ENCODE measurements at places on chromosomes 12 and 14.

DNA sequence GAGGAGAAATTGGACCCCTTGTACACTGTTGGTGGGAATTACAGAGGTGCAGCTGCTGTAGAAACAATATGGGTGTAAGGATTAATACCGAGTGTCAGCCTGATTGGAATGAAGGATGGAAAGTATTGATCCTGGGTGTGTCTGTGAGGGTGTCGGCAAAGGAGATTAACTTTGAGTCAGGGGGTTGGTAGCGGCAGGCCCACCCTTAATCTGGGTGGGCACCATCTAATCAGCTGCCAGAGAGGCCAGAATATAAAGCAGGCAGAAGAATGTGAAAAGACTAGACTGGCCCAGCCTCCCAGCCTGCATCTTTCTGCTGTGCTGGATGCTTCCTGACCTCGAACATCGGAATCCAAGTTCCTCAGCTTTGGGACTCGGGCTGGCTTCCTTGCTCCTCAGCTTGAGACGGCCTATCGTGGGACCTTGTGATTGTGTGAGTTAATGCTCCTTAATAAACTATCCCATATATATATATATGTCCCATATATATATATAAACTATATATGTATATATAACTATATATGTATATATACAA, 38.4 kb upstream of the PPP2R5C start:
- no peak for DNase-seq

- DNase-seq: no peak
Observed at GRCh38 chr12:39755478-39755877, 135.9 kb upstream of the ABCD2 start.

DNA sequence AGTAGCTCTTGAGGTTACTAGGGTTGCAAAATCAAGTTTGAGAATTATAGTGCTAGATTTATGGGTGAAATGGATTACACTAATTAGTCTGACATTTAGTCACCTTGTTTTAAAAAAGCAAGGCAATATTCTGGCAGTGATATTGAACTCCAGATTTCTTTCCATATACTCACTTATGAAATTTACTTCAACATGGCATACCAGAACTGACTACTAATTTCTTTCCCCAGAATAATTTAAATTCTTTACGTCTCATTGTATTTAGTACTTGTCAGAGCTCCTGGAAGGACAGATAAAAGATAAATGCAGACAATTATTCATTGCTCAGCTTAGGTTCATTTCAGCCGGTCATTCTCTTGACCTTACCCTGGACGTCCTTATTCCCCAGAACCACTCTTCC, 24.3 kb downstream of the EMP1 start:
- DNase-seq: no peak

- no peak for DNase-seq
Observed at GRCh38 chr12:20194171-20194570, 174.2 kb upstream of the PDE3A start.

DNA sequence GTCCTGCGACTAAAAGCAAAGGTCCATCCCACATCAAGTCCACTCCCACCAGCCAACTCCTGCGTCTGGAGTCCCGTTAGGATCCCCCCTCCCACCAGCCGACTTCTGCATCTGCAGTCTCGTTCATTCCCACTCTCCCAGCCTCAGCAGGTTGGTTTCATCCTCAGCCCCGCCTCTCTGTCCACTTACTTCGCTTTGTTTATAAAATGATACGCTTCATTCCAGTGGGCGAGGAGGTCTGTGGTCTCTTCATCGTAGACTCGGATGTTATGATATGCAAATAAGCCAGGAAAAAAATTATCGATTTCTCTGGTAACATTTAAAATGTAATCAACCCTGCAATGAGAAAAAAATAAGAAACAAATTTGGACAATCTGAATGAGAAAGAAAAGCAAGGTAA, 56.8 kb downstream of the SSH1 start:
- DNase-seq: no peak

DNA sequence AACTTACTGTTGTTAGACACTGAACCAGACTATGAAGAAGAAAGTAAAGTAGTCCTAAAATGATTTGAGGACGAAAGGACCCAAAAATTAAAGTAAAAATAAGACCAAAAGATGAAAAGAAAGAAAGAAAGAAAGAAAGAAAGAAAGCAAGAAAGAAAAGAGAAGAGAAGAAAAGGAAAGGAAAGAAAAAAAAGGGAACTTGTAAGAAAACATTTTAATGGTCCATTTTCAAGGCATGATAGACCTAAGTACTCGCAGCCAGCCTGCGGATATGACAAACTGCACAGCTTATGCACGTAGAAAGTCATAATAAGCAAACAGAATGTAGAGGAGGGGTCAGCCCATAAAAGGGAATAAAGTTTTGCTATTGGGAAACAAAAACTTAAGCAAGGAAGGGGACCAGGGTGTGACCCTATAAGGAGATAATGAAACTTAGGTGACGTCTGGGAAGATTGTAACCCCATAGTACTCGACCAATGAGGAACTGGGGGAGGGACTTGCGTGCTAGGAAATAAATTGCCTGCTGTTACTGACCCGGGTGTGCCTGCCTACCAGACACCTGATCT, 59.7 kb downstream of the APOBEC1 start:
- DNase-seq: no peak

- no peak for DNase-seq
Observed at GRCh38 chr14:92143962-92144361, 22.2 kb downstream of the CPSF2 start.

GRCh38 chr12:53820514-53821306, 68.9 kb upstream of the CISTR start:
- DNase-seq: no peak

GRCh38 chr14:81412779-81413178, 12.7 kb upstream of the STON2 start:
- no peak for DNase-seq

DNA sequence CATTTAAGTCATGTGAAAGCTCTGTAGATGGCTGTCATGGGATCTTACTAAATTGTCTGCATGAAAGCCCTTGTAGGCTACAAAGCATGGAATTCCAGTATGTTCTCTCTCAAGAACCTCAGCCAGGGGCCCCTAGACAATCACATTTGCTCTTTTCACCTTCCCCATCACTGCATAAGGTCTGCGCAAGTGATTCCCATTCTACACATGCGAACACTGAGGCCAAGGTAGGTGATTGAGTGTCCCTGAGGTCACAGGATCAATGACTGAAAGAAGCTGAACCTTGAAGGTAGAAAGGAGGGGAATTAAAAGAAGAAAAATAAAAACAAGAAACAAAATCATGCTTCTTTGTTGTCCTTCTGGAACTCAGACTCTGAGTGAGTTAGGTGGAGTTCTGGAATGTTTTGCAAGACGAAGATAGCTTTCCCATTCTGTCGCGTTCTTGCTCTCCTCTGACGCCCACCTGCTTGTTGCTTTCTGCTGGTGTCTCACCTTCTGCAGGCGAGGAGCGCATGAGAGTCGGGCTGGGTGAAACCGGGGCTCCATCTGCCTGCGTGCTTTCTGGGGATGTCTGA, 79.9 kb downstream of the SPRING1 start:
- no peak for DNase-seq

- DNase-seq: no peak
Observed at GRCh38 chr12:55698241-55698955, 9.3 kb downstream of the ITGA7 start.

DNA sequence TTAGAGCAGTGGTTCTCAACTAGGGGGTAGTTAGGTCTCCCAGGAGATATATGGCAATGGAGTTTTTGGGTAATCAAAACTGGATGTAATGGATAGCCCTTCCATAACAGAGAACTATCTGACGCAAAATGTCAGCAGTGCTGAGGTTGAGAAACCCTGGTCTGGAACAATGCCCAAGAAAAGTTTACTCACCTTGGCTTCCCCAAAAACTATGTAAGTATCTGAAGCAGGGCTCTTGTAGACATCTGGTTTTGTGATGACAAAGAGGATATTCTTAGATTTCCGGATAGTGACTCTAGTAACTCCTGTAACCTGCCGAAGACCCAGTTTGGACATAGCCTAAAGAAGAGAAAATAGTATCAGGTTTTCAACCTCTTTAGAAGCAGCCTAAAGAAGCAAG, 11.8 kb downstream of the NACA start:
- no peak for DNase-seq

DNA sequence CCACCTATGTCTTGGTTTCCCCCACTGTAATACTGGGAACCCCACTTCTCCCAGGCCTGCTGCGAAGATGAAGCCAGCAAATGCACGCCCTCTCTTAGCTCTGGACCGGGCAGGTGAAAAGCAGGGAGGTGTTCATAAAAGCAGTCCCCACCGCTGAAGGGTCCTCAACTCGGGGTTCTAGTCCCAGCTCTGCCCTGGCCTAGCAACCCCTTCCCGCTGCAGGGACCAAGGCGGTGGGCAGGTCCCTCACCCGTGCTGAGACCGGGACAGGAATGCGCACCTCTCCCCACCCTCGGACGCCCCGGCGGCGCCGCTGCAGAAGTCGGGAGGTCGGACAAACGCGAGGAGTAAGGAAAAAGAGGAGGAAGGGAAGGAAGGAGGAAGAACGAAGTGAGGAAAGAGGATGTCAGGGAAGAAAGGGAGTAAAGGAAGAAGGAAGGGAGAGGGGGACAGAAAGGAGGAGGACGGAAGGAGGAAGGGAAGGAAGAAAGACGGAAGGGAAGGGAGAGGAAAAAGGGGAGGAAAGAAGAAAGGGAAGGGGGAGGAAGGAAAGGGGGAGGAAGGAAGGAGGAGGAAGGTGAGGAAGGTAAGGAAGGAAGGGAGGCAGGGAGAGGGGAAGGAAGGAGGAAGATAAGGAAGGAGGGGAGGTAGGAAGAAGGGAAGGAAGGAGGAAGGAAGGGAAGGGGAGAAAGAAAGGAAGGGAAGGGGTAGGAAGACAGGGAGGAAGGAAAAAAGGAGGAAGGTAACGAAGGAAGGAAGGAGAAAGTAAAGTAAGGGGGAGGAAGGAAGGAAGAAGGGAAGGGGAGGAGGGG, 701 bp downstream of the SPRING1 start:
- DNase-seq: no peak

- no peak for DNase-seq
Observed at GRCh38 chr12:128178565-128178964, 88.4 kb upstream of the TMEM132C start.

GRCh38 chr12:89309440-89309802, 42.9 kb downstream of the DUSP6 start:
- DNase-seq: no peak

GRCh38 chr14:75934998-75935628, 46.7 kb downstream of the TGFB3 start:
- DNase-seq: no peak

DNA sequence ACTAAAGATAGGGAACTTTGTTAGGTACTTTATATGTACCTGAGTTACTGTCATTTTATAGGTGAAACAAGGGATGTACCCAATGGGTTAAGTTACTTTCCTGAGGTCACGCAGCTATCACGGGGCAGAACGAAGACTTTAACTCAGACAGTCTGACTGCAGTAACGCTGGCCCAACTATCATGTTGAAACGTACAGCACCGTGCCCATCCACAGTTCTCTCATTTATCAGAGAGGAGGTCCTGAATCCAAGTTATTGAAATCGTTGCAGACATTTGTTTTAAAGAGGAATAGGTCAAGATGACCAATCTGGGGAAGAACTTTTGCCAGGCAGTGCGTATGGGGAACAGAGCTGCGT, 587 bp upstream of the C12orf75 start:
- no peak for DNase-seq

GRCh38 chr14:30681752-30682355, 59.7 kb downstream of the SCFD1 start:
- DNase-seq: no peak

- DNase-seq: no peak
Observed at GRCh38 chr12:22551624-22552023, 7.3 kb upstream of the C2CD5 start.

- DNase-seq: no peak
Observed at GRCh38 chr12:82458101-82458500, 99.8 kb downstream of the METTL25 start.

DNA sequence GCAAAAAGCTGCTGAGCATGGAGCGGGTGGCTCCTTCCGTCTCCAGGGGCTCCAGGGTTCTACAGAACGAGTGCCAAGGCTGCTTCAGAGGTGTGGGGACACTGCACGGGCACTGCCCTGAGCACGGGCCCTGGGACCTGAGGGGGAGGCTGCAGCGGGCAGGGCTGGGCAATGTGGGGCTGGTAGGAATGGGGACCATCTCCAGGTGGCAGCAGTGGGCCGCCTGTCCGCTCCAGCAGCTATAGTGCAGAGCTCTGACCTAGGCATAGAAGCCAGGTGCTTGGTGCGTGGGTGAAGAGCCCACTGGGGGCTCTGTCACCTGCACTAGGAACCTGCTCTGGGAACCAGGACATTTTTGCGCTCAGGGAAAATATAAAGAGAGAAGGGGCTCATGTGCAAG, 22.3 kb downstream of the HDAC7 start:
- DNase-seq: no peak

DNA sequence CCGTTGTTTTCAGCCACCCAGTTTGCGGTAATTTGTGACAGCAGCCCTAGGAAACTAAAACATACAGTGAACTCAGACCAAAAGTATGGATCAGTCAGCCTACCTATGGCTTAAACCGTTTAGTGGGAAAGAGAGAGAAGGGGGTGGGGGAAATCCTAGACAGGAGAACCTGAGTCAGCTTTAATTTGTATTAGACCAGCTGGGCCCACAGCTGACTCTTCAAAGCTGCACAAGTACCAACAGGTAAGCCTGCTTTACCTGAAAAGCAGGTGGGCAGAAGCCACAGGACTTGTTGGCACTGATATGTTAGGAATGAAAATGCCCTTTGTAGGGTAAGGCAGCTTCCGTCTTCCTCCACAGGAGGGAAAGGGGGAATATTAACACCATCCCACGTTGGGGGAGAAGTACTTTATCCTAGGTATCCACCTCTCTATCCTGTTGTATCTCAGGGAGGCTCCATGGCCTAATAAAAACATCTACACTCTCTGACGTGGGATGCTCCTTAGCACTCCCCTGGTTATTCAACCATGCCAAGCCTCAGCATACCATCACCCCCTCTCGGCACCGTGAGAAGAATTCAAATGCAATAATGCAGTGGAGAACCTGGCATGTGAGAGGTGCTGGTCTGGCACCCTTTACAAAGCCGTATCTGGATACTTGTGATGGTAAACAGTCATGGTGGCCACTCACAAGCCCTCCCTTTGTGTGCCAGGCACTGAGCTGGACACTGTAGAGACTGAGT, 70.3 kb downstream of the STON2 start:
- no peak for DNase-seq
